ENCODE measurements at places on chromosomes 7 and 10.
A peak's percentile ranks its signal among the peaks of the same experiment; 100 is the strongest.

GRCh38 chr7:101236292-101236835, 1.2 kb downstream of the CLDN15 start:
- no peak for DNase-seq

DNA sequence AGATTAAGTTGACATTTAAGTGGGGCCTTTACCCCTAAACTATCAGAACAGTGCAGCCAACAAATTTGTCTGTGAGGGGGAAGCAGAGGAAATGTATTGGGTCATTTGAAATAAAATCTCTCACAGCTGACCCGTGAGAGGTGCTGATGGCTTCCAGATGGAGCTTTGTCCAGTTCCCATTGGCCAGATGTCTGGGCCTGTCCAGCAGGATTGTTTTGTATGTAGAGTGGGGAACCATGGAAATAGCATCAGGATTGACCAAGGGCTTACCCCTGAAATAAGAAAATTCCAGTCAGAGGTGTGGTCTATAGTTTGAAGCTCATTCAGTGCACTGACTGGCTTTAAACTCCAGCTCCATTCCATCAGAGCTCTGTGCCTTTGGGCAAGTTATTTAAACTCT, 50.6 kb downstream of the INHBA start:
- DNase-seq, result no peak

DNA sequence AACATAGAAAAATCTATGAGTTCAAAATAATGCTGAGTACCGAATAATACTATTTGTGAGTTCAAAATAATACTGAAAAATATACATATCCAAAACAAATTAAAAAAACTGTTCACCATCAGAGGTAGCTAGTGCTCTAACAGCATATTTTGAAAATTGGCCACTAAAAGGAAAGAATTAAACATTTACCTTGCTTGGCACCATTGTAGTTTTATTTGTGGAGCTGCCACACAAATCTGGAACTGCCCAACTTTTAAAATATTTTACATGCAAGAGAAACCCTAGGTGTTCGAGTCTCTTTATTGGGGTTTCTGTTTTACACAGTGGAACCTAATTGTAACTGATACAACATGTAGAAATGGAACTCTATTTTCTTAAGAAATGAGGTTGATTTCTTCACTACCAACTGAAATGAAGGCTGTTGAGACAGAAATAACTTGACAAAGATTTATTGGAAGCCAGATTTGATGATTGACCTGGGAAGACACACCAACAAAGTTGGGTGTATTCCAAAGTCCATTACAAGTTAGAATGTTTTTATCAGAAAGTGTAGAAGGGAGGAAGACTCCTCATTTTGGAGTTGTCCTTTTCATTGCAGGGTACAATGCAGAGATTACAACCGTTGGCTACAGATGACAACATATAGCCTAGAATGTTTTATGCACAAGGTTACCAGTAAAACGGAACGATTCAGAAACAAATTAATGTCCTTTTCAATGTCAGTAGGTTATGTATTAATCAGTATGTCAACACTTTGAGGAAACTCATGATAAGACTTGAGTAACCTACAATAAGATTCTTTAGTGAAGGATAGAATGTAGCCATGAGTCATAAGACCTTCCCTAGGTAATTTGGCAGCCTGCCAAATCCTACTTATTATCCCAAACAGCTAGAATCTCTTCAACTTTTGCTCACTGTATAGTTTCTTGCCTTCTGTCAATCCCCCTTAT, 73.8 kb upstream of the PAPSS2 start:
- no peak for DNase-seq

DNA sequence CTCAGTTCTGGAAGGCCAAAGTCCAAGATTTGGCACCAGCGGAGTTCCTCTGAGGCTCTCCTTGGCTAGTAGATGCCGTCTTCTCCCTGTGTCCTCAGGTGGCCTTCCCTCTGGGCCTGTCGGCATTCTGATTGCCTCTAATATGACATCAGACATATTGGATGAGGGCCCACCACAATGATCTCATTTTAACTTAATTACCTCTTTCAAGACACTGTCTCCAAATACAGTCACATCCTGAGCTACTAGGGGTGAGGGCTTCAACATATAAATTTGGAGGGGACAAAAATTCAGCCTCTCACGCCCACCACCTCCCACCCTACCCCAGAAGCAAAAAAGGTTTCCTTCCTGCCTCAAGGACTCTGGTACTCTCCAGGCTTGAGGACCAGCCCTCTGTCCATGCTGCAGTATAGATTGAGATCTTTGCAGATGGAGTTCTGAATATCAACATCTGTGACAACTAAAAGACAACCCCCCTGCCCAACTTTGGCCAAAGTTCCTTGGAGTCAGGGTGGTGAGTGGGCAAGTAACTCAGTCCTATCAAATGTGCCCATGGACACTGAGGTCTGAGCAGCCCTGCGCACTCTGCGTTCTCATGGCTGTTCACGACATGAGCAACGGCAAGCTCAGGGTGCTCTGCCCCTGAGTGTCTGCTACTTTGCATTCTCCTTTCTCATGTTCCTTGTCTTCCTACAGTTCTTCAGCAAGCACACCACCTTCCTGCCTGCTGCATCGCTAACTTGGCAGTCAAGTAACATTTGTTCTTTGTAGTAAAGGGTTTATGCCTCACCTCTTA, 11.5 kb downstream of the TMEM176B start:
- DNase-seq, result peak; percentile 35

DNA sequence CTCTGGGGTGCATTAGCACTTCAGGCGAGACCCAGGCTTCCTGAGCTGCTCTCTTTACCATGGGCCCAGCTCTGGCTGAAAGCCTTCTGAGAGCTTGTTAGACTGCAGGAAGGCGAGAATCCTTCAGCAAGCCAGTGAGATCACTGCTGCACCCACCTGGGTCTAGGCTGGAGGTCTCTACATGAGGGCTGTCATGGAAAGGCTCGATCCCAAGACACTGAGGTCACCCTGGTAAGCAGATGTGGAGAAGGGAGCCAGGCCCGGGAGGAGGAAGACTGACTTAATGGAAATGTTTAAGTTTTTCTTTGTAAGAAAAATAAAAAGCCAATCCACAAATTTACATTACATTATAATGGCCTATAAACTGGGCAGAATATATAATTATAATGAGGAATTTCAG, 684.5 kb downstream of the TNS3 start:
- DNase-seq, result no peak

GRCh38 chr7:38102507-38102906, 75.5 kb upstream of the STARD3NL start:
- DNase-seq, result no peak

DNA sequence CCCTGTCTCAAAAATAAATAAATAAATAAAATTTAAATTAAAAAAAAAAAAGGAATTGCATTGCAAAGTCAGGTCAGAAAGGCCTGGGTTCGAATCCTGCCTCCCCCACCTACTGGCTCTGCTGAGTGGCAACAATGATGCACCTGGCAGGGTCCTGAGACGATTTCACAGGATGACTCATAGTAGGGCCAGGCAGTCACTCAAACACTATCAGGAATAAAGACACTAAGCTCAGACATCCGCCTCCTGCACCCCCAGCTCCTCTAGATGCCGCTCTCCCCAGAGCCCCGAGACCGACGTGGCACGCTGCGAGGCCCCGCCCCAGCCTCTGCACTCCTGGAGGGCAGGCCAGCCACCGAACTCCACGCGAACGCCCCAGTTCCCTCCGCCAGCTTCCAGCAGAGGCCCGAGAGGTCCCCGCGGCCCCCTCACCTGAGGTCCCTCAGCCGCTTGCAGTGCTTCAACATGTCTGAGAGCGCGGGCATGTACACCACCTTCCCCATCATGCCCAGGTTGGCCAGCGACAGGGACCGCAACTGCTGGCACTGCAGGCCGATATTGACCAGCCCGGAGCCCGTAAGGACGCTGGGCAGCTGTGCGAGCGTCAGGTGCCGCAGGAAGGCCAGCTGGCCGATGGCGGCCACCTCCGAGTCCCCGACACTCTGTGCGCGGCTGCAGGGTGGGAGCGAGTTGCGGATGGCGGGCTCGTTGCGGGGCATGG, 76.6 kb upstream of the TNRC18 start:
- no peak for DNase-seq

GRCh38 chr10:89793649-89794254, 92.4 kb downstream of the KIF20B start:
- DNase-seq, result no peak

GRCh38 chr10:29977171-29977570, 82.2 kb downstream of the JCAD start:
- no peak for DNase-seq

DNA sequence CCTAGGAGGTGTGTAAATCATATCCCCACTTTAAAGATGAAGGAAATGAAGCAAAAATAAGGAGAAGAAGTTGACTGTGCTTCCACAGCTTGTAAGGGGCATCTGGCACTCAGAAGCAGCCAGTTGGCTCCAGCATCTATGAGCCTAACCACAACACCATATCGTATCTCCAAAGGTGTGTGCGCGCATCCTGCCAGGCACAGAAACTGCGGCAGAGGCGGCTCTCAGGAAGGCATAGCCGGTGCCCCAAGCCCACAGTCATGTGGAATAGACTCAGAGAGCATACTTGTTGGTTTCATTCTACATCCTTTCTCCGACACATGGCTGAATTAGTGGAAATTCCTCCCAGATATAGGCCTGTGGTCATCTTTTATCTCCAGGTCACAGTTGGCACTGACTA, 423.9 kb downstream of the CALN1 start:
- DNase-seq, result no peak

GRCh38 chr7:155234950-155235789, 62.5 kb upstream of the INSIG1 start:
- no peak for DNase-seq

DNA sequence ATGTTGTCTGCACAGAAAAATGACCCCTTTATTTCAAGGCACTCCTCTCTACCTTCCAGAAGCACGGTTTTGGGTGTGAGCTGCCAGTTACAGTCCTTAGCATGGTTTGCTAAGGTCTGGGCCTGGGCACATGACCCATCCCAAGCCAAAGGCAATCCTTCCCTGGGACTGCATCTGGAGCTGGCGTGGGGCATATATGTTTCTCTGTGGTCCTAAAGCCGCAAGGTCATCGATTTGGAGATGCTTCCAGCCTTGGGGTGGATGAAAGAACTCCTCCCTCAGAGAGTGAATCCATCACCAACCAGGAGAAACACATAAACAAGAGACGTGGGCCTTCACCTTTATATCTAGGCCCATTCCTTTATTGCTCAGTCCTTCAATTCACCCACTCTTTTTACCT, 50.1 kb upstream of the IGFBP3 start:
- DNase-seq, result no peak
